ENCODE measurements at places on chromosomes 3 and 15. TPM values are rescaled to one million over a fixed set of nuclear protein-coding genes. Genes with fewer than 3 reads are reported as not detected.

RSL24D1 gene
- 67.9 TPM for total RNA-seq

PP2D1 gene
- total RNA-seq, result not detected

GRIP2 gene
- total RNA-seq, result under 0.01 TPM

ADGRG7 gene
- not detected for total RNA-seq

ARPIN gene
- 12.4 TPM for total RNA-seq

ZNF502 gene
- 2.2 TPM for total RNA-seq

CPNE9 gene
- not detected for total RNA-seq

STRA6 gene
- not detected for total RNA-seq

GP9 gene
- 0.11 TPM for total RNA-seq

THAP10 gene
- total RNA-seq, result 1.0 TPM

All from dermis lymphatic vessel endothelial cell (primary cell).